ENCODE measurements at places on chromosomes 4 and X. TPM values are rescaled to one million over a fixed set of nuclear protein-coding genes. Genes with fewer than 3 reads are reported as not detected.

Gene GPR50
- not detected for total RNA-seq

Gene AREG
- total RNA-seq: 2.1 TPM

Gene SGMS2
- not detected for total RNA-seq

- H3K27ac ChIP-seq: peak overlapping the region; percentile 97
- DNase-seq: no peak
- H3K4me3 ChIP-seq: peak overlapping the region; percentile 96
- H3K4me1 ChIP-seq: peaks cover 35% of the 10 kb centered on the region
- H3K36me3 ChIP-seq: peaks cover 24% of the 10 kb centered on the region
Measured at GRCh38 chr4:143514169-143514495, 630 bp downstream of the SMARCA5 start.

DNA sequence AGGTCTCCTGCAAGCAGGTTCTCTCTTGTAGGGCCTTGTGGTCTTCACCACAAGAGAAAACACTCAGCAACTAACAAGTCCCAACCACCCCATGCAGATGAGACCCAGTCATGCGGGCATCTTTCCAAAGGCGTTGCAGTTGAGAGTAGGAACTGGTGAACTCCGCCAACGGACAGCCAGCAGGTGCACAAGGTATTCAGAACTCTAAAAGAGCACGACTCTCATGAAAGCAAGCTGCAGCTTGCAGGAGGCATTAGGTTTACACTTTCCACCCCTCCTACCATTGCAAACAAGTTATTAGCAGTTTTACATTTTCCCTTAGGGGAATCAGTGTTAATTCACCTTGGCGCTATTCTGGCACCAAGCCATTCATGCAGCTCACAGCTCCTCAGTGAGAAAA, 173.4 kb upstream of the KIT start:
- no peak overlapping the region for H3K4me3 ChIP-seq
- no peak overlapping the region for H3K27ac ChIP-seq
- H3K27me3 ChIP-seq: peaks cover 8% of the 10 kb centered on the region
- no peaks in the 10 kb centered on the region for H3K36me3 ChIP-seq
- H3K4me1 ChIP-seq: no peaks in the 10 kb centered on the region

DNA sequence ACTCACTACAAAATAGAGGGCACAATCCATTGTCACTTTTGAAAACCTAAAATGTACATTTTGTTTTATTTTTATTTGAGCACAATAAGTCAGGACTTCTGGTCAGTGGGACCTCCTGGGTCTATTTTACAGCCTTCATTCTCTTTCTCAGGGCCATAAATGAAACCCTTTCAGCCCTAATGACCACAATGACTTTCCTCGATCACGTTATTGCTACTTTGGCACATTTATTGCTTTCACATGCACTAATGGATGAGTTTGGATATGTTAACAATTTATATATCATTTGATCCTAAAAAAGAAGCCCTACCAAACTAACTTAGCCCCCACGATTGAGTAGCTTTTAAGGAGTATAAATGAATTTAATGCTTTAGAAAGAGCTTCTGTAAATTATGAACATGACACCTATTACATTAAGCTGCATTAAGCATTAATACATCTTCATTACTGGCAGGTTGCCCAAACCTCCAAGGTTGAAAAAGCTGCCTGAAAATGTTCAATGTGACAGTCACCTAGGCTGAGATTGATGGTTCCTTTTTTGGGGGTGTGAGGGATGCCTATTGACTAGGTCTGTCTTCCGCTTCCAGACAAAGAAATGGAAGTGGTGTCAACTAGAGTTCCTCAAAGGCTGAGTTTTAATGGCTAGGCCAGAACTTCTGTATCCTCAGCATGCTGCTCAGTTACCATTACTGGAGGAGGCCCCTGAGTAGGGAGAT, 296.4 kb downstream of the GPAT3 start:
- H3K4me3 ChIP-seq: no peak overlapping the region
- H3K27me3 ChIP-seq: no peaks in the 10 kb centered on the region
- H3K36me3 ChIP-seq: no peaks in the 10 kb centered on the region
- H3K27ac ChIP-seq: no peak overlapping the region
- H3K4me1 ChIP-seq: no peaks in the 10 kb centered on the region

GRCh38 chr4:41750626-41751448, 2.3 kb upstream of the PHOX2B start:
- DNase-seq: no peak
- H3K27ac ChIP-seq: no peak overlapping the region
- H3K36me3 ChIP-seq: peaks cover 3% of the 10 kb centered on the region
- no peak overlapping the region for H3K4me3 ChIP-seq

- H3K4me3 ChIP-seq: no peak overlapping the region
- no peak overlapping the region for H3K27ac ChIP-seq
- H3K27me3 ChIP-seq: no peaks in the 10 kb centered on the region
- peaks cover 33% of the 10 kb centered on the region for H3K36me3 ChIP-seq
Measured at GRCh38 chr4:145663194-145663593, 16.8 kb upstream of the C4orf51 start.

- no peaks in the 10 kb centered on the region for H3K4me1 ChIP-seq
- H3K27me3 ChIP-seq: peaks cover 2% of the 10 kb centered on the region
- H3K27ac ChIP-seq: no peak overlapping the region
- no peak for DNase-seq
- H3K4me3 ChIP-seq: no peak overlapping the region
Measured at GRCh38 chrX:153684467-153685155, 3.1 kb upstream of the SLC6A8 start.

DNA sequence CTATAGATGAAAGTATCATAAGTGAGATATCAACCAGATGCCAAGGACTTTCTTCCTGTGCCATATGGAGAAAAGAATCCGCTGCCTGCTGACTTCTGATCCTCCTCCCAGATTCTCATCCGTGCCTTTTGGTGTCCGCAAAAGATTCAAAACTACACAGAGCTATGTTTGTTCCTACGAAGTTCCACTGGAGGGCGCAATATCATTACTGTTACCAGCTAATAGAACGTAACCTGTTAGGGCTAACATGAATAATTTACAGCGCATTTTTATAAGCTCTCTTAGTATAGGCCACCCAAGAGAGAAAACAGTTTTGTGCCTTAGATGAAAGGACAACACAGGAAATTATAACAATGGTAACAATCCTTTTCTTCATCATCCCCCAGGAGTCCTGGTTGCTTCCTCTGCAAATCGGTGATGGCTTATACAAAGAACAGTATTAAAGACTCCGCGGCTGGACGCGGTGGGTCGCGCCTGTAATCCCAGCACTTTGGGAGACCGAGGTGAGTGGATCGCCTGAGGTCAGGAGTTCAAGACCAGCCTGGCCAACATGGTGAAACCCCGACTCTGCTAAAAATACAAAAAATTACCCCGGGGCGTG, 22.8 kb upstream of the CENPVL3 start:
- no peak overlapping the region for H3K27ac ChIP-seq
- no peak overlapping the region for H3K4me3 ChIP-seq
- no peaks in the 10 kb centered on the region for H3K36me3 ChIP-seq
- peaks cover 18% of the 10 kb centered on the region for H3K27me3 ChIP-seq

- DNase-seq: no peak
- no peak overlapping the region for H3K4me3 ChIP-seq
- no peak overlapping the region for H3K27ac ChIP-seq
- H3K36me3 ChIP-seq: no peaks in the 10 kb centered on the region
- H3K27me3 ChIP-seq: no peaks in the 10 kb centered on the region
Measured at GRCh38 chrX:115913575-115913974, 257.0 kb upstream of the AGTR2 start.

- H3K27ac ChIP-seq: no peak overlapping the region
- no peaks in the 10 kb centered on the region for H3K4me1 ChIP-seq
- H3K36me3 ChIP-seq: no peaks in the 10 kb centered on the region
- H3K4me3 ChIP-seq: no peak overlapping the region
Measured at GRCh38 chr4:38548256-38548655, 115.7 kb upstream of the KLF3 start.

DNA sequence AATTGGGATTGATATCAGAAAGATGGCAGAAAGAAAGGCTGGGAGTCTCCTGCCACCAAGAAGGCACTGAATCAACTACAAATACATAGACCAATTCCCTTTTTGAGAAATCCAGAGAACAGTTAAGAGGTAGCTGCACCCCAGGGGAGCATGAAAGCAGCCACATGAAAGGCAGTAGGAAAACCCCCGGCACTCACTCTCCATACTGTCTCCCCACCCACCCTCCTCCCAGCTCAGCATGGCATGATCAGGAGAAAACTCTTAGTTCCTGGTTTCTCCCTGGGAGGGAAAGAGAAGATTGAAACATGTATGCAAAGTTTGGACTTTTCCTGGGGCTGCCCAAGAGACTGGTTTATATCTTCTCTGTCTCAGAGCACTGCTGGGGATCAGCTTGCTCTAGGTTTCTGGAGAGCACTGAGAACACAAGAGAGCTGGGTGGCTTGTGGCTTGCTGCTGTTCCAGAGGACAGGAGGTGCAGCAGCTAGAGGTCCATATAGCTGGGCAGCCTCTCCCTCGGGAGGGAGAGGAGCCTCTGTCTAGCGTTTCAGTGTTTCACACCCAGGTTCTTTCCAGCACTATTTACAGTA, 305.7 kb downstream of the PDGFC start:
- H3K4me1 ChIP-seq: no peaks in the 10 kb centered on the region
- no peak overlapping the region for H3K27ac ChIP-seq
- no peak for DNase-seq
- H3K4me3 ChIP-seq: no peak overlapping the region

DNA sequence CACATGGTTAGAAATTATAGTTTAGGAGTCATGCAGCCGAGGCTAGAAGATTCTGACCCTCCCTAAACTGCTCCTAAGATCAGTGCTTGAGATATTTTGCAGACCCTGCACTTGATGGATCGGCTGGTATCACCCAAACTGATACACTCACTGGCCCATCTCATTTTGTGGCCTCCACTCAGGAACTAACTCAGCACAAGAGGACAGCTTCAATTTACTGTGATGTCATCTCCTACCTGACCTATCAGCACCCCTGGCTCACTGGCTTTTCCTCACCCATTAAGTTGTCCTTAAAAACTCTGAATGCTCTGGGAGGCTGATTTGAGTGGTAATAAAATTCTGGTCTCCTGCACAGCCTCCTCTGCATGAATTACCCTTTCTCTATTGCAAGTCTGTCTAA, 450.9 kb downstream of the PCDH10 start:
- no peak overlapping the region for H3K4me3 ChIP-seq
- H3K27me3 ChIP-seq: no peaks in the 10 kb centered on the region
- DNase-seq: no peak
- no peaks in the 10 kb centered on the region for H3K4me1 ChIP-seq
- no peak overlapping the region for H3K27ac ChIP-seq
- no peaks in the 10 kb centered on the region for H3K36me3 ChIP-seq

Measured in activated naive CD4-positive, alpha-beta T cell treated with anti-CD3 and anti-CD28 coated beads for 36 hours (primary cell).